ENCODE measurements at places on chromosomes 2 and 18.

GRCh38 chr2:136310797-136311603, 193.1 kb upstream of the CXCR4 start:
- no peak for DNase-seq

DNA sequence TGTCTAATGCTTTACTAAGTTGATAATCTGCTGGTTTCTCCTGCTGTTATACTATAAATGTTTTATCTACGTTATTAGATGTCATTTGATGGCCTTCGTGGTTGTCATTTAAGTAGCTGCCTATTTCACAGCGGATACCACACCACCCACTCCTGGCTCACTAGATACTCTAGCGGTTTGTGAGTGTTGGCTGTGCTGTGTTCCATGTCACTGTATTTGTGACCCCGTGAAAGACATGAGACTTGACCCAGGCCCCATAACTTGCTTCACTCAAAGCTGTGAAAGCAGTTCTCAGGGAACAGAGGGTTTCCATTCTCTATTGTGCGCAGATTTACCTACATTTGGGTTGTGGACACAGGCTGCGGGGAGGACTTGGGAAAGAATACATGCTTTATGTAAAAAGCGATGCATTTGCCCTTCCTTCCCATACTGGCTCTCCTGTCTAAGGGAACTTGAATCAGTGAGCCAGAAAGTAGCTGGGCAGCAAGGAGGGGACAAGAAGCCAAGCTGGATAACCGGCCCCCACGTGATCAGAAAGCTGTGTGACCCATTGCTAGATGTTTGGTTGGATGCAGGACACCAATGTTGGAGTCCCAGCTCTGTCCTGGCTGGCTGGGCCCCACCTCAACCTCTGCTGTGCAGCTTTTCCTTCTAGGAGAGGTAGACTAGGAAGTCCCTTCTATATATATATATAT, 52.2 kb downstream of the PLB1 start:
- DNase-seq, result no peak

GRCh38 chr18:26462355-26462754, 86.0 kb downstream of the KCTD1 start:
- no peak for DNase-seq

DNA sequence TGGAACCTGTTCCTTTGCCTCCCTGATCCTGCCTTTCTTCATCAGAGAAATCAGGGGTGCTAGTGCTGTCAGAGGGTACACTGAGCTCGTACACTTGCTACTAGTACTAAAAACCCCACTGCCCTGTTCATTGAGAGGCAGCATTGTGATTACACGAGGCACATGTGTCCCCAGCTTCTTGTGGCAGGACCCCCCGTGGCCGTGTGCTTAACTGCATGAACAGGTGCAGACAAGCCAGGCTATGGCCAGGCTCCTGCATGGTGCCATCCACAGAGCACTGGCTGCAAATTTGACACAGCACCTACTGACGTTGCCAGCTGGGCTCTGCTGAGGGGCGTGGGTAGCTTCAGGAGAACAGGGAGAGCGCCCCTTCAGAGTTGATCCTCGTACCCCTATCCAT, 248.4 kb downstream of the GLI2 start:
- no peak for DNase-seq

DNA sequence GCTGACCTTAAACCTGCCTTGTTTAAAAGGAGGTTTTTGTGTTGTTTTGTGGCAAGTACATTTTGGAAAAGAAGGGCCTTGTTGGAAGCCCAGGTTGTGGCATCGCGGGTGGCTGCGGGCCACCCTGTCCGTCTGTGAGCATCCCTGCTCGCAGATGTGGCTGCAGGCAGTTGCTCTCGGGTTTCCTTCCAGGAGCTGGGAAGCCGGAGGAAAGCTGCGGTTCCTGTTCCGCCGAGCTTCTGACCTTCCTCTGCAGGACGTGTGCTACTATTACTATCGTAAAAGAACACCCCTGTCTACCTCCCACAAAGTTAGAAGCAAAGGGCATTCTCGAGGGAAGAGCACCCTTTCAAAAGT, 766 bp downstream of the MFF start:
- DNase-seq, result no peak
